ENCODE measurements at places on chromosomes 7 and 10.

DNA sequence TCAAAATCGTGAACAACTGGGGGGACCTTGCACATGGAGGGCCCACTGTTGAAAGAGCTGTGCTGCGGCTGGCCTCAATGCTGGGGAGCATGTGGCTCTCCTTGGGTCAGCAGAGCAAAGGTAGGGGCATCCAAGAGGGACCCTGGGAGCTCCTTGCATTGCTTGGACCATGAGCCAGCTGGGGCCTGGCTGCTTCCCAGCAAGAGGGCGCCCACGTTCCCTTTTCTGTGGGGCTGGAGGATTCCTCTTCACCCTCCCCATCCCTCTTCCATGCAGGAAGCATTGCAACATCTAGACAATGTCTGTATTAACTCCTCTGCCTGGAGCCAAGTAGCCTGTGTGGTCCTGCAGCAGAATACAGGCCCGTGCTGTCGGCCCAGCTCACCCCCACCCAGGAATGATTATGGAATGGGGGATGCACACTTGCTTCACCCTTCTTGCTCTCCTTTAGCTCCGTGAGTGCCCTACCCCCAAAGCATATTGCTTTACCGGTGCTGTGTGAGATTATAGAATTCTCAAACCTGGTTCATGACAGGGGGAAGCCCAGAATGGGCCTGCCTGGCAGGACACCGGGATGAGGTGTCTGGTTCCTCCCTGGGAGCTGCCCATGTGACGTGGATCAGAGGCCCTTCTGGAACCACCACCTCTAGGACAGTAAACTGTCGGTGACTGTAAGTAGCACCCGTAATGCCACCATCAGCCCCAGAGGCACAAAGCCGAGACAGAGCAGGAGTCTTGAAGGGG lies 61.9 kb downstream of the SYPL1 start:
- no peak for DNase-seq

DNA sequence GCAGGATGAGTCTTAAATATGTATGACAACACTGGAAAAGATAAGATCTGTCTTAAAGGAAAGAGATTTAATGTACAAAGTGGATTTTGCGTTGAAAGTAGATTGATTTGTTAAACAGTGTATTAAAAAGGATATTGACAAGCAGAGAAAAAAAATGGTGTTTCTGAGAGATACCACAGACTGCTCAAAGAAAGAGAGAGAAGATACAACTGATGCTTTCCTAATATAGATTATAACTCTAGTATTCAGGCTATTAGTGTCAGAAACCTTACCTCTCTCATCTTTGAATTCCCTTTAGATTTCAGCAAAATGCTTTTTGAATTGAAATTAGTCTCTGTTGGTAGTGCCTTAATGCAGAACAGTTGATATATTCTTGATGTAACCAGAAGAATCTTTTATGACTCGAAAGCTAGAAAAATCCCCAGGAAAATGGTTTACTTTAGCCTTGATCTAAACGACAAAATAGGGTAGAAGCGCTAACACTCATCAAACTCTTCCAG lies 550.7 kb downstream of the INHBA start:
- no peak for DNase-seq

- DNase-seq, result peak; percentile 14
These were observed 127.7 kb downstream of the ADARB2 start for GRCh38 chr10:1609648-1609970.

GRCh38 chr7:2100278-2101208 lies 132.2 kb downstream of the MAD1L1 start:
- DNase-seq, result no peak

GRCh38 chr7:157035302-157035701 lies 24.8 kb upstream of the MNX1 start:
- DNase-seq, result no peak

DNA sequence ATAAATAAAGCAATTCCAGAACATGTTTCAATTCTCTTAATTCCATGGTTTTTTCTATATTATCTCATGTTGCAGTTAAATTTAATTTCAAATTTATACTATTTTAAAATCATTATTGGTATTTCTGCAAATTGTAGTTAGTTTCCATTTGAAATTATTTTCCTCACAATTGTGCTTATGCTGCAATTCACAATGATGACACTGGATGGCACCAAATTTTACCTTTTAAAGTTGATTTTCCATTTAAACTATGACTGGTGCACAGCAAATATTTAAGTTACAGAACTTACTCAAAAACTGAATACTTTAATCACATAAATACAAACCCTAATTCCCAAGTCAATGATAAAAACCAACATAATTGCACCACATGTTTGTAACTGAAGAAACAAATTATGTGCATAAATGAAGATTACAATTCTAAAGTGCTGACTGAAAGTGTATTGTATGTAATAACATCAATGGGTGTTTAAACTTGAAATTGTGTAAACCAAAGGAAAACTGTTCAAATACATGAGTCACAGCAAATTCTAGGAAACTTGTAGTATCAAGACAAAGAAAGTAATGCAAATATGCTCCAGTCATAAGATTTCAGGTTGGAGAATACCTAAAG lies 75.3 kb upstream of the AASS start:
- no peak for DNase-seq

GRCh38 chr10:6778992-6779701 lies 199.1 kb upstream of the PRKCQ start:
- no peak for DNase-seq

DNA sequence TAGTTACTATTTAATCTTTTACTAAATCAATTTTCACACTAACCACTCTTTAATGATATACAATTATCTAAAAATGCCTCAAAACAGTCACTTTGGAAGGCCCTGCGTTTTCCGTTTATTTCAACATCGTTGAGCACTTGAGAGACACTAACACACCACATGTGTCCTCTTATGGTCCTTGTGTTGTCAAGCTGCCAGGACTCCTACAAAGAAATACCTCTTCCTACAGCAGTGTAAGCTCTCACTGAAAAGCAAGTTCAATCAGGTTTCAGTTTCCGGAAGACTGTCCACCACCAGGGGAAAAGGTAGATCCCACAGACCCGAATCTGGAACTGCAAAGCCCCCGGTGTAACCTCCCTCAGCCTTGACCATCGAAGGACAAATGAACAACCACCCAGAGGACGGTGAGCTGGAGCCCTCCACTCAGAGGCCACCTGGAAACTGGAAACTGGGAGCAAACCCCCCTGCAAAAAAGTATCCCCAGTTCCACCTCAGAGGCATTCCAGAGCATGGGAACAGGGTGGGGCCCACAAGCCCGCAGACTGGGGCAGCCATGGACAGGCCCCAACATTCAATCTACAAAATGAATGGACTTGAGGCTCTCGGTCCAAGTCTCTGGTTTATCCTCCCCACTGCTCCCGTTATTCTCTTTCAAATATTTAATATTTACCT lies 37.6 kb downstream of the KCNH2 start:
- DNase-seq, result no peak

- no peak for DNase-seq
These were observed 101.5 kb upstream of the ANKRD1 start for GRCh38 chr10:91022390-91022789.

GRCh38 chr7:98252425-98253054 lies 508 bp upstream of the TECPR1 start:
- no peak for DNase-seq

DNA sequence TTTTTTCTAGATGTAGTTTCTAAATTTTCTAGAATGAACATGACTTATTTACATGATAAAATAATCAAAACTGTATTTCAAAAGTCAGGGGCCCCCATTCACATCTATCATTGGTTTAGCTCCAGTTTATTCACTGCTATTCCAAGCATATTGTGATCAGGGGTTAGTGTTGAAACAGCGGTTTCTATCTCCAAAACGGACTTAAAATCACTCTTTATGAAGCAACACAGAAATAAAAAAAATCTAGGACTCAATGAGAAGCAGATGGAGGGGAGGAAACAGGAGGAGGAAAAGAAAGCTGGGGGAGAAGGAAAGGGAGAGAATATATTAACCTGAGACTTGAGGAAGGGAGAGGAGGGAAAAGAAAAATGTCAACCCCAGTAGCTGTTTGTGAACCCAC lies 14.8 kb upstream of the CH25H start:
- no peak for DNase-seq

GRCh38 chr7:31382722-31383121 lies 42.2 kb upstream of the NEUROD6 start:
- DNase-seq, result no peak

All from aorta (tissue), 5 donors.